NAMALWA (cell line): ENCODE measurements at places on chromosomes 7 and 10.
A peak's percentile ranks its signal among the peaks of the same experiment; 100 is the strongest.

DNA sequence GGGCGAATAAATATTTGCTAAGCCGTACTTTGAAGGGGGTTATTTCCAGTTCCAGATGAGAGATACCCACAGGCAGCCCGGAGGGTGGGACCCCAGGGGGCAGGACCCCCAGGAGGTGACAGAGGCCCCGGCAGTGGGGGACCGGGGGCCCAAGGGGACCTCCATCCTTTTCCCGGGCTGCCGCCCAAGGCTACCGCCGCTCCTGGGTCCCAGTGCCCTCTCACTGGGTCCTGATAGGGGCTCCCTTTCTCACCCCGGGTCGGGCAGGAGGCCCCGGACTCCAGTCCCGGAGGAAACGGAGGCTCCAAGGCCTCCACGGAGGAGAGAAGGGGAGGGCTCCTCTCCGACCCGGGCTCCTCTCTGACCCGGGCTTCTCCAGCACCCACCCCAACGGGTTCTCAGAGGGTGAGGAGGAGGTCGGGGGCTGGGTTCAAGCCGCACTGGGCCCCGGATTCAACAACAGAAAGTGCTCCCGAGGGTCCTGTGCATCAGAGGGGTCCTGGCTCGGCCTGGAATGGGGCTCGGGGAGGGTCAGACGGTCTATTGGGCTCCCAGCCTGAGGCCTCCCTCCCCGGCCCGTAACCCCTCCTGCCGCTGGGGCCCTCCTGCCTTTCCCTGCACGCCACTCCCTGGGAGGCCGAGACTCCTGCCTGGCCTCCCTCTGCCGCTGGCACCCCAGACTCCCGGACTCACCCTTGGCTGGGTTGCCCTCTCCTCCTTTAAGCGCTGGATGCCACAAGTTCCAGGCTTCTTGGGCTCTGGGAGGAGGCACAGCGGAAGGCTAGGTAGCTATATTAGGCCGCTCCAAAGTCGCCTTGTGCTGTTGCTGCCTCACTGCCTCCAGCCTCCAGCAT is 62.5 kb downstream of the ZNF37A start:
- DNase-seq = no peak

GRCh38 chr7:14275356-14275755 is 285.9 kb upstream of the ETV1 start:
- DNase-seq = no peak

DNA sequence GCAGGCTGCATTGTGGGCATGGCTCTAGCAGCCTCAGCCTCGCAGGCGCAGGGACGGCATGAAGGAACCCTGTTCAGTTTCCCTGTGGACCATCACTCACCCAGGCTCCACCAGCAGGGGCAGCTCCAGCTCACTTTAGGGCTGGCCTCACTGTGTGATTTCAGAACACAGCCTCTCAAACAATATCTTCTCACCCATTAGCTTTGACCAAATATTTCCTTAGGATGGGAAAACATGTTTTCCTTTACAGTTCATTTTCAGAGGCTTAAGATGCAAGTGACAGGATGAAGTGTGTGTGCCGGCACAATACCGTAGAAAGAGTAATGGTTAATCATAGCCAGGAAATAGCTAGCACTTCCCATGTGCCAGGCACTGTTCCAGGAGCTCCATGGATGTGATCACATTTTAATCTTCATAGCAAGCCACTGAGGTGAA is 58.2 kb downstream of the LANCL2 start:
- no peak for DNase-seq

- DNase-seq = no peak
Observed at GRCh38 chr7:1994931-1995330, 237.8 kb downstream of the MAD1L1 start.

- peak; percentile 63 for DNase-seq
Observed at GRCh38 chr7:10939237-10939910, 34.3 kb upstream of the PHF14 start.

GRCh38 chr7:123432601-123433000 is 101.8 kb downstream of the IQUB start:
- DNase-seq = no peak

DNA sequence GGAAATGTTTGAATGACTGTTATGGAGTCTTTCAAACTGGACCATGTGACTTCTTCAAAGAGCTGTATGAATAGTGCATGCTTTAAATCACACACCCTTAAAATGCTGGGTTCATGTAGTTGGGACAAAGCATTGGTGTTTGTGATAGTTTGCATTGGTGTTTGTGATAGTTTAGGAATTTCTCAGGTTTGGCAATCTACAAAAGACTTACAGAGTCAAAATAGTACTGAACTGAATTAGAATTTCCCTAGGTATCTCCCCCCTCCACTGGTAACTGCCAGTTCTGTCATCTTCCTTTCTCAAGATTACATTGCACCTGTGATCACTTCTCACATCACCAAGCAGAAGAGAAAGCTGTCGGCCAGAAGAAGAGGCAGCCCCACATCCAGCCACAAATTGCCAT is 261.1 kb downstream of the GATA3 start:
- DNase-seq = no peak

DNA sequence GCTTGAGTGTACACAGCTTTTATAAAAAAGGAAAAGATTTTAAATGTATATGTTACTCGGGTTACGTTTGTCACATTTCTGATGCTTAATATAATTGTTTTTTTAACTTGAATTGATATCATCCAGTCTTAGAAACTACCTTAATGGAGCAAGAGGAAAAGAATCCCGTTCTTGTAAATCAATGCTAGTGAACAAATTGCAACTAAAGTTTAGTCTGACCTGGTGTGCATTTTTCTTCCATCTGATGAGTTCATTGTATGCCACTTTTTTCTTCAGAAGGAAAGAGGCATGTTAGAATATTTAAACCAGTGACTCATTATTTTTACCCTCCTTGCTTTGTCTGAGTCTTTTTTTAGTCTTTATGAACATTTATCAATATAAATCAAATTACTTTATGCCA is 34.7 kb downstream of the NET1 start:
- DNase-seq = peak; percentile 40

GRCh38 chr10:104589871-104590270 is 51.2 kb upstream of the SORCS3 start:
- DNase-seq = no peak

DNA sequence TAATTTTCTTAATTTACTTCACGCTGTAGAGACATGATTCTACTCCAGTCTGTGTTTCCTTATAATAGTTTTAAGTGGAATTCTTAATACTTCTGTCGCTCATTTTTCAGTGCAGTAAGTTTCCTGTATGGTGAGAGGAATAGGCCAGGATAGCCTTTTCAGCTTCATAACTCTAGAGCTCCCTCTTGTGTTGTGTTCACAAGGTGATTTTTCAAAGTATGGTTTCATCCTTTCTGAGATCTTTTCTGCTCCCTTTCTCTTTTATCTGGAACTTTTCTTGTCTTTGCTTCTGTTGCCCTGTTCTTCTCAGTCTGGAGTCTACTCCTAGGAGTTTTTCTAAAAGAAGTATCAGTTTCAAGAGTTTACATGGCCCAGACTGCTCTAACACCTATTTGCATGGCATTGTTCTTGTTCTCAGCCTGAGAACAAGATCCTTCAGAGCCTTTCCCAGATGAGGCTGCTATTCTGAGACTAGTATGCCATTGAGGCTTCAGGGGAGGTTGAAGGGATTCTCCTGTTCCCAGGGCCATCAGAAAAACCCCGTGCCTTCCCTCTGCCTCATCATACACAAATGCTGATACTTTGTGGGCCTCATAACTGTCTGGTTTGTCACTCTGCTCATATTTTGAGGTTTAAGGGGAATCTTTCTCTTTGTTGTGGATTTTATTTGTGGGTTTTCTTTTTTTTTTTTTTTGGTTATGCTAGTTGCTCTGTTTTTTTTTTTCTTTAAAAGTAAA is 21.8 kb downstream of the NET1 start:
- DNase-seq = peak; percentile 71

DNA sequence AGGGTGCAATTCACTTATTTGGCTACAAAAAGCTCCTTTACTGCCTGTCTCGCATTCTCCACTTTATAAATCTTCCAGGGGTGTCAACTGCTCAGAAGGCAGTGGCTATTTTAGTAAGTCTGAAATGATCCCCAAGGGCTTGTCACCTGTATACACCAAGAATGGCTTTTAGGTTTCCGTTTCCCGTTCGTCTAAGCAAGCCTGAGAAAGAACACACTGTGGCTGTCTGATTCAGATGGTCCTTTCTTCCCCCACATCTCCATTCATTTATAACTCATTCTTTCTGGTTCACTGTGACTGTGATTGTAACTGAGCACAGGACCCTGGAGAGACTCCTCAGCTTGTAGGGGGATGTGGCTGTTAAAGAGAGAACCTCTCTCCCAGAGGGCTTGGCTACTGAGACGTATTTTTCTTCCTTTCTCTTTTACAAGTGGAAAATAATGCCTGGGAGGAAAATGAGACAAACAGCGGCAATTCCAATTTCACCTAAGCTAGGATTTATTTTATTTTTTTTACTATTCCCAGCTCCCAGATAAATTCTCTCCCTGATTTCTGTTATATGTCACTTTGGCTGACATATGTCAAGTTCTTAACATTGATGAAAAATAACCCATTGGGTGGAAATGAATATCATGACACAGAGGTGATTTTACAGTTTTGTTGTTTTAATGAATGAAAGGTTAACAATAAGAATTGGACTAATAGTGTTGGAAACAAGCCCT is 129.3 kb downstream of the FAM107B start:
- DNase-seq = peak; percentile 48

- DNase-seq = no peak
Observed at GRCh38 chr7:136900005-136900404, 31.6 kb downstream of the CHRM2 start.

- no peak for DNase-seq
Observed at GRCh38 chr10:102384053-102384452, 11.5 kb upstream of the NFKB2 start.

DNA sequence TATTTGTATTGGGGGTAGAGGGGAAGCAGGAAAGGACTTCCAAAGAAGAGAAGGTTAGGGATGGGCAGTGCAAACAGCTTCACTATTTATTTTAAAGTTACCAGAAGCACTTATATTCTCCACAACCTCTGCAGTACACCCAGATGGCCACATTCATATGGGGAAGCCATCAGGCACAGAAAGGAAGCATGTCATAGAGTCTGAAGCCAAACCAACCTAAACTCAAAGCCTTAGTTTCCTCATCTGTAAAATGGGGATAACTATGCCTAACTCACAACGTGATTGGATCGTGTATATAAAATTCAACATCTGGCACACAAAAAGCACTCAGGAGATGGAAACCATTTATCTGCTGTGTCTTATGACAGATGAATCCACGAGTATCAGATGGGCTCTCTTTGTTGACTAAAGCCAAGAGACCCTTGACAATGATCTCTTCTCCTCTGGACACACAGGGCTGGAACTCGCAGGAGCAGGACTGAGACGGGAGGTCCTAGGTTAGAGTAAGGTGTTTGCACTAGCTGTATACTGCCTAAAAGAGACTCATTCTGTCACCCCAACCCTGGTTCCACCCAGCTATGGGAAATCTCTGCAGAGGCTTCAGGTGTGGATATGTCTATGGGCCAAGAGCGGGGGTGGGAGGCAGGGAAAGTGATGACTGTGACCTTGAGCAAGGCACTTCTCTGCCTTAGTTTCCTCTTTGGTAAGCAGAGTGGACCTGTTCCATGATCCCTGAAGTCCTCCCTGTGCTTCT is 1.8 kb downstream of the KIAA1549 start:
- peak; percentile 62 for DNase-seq

DNA sequence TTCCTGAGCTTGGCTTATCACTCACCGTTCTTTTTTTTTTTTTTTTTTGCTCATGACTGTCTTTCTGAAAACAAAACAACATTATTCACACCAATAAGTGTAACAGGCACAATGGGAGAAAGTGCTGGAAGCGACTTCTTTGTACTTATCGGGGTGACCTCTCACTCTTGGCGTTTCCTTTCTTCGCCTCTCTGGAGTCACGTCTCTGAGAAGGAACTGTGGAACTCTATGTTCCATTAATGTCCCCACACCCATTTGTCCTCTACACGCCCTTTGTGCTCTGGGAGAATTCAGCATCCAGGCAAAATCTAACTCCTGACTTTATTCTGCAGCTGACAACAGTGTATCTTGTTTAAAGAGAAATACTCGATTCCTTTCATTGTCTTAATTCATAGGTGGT is 70.8 kb upstream of the FAM204A start:
- no peak for DNase-seq

GRCh38 chr10:48456361-48456804 is 148.5 kb downstream of the ARHGAP22 start:
- DNase-seq = peak; percentile 16

- no peak for DNase-seq
Observed at GRCh38 chr7:159063046-159063840, 81.4 kb downstream of the VIPR2 start.

GRCh38 chr10:88070080-88070880 is 206.9 kb downstream of the PTEN start:
- peak; percentile 58 for DNase-seq

- no peak for DNase-seq
Observed at GRCh38 chr7:1986366-1987083, 246.2 kb downstream of the MAD1L1 start.

- DNase-seq = peak; percentile 7
Observed at GRCh38 chr10:20492447-20492846, 404.7 kb downstream of the NEBL start.

DNA sequence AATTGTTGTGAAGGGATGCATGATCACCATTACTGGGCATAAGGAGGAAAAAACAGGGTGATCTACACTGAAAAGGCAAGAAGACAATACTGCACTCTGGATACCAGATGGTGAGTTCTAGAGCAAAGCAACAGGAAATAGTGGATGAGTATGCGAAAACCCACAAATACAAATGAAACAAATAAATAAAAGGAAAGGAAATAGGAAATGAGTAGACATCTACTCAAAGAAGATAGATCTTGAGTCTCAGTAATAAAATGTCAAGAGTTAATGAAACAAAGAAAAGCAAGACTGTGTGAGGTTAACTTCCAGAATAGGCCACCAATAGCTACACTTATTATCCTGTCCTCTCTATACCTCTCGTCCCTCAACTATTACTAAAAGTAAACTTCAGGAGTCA is 11.7 kb downstream of the ORC5 start:
- DNase-seq = no peak

DNA sequence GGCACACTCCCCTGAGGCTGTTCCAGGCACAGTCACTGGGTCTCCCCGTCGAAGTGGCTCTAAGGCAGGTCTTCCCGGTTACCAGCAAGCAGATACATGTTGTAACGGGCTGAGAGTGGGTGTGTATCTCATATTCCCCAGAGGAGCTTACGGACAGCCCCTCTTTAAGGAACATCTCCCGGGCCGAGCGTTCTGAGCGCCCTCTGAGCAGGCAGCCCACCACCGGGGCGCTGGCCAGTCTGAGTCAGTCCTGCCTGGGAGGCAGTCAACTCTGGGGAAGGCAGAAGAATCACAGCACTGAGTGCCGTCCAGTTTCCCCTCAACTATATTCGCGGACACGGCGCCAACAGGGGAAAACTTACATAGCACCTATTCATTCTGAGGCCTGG is 117.4 kb downstream of the LHPP start:
- DNase-seq = no peak

- DNase-seq = peak; percentile 52
Observed at GRCh38 chr10:130179640-130180039, 43.4 kb downstream of the GLRX3 start.

GRCh38 chr7:24283897-24284698 is at the start of gene NPY:
Gene NPY (plus strand): TSS chr7:24284190. CDS start chr7:24285241, 1,051 bp downstream.
- no peak for DNase-seq
